ENCODE measurements at places on chromosomes 12 and 14.
A peak's percentile ranks its signal among the peaks of the same experiment; 100 is the strongest.

DNA sequence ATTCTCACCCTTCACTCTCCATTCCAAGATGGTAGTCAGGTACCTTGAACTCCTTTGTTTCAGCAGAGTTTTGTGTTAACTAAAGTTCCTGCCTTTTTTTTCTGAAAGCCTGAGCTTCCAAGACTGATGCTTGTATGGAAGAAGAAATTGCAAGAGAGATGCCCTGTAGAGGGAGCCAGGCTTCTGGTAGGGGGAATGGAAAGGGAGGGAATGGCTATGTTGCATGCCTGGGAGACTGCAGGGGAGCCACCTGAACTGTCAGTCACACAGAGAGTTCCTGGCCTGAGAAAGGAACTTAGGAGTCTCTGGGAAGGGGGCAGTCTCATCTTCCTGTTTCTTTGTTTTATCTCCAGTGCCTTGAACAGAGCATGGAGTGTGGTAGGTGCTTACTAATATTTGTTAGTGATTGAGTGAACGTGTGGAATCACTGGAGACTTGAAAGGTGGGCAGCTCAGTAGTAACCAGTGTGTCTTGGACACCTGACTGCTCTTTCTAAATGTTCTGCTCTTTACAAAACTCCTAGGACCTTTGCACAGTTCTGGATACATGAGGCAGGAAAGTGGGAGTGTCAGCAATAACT is 132.2 kb downstream of the ANO4 start:
- DNase-seq, result no peak

DNA sequence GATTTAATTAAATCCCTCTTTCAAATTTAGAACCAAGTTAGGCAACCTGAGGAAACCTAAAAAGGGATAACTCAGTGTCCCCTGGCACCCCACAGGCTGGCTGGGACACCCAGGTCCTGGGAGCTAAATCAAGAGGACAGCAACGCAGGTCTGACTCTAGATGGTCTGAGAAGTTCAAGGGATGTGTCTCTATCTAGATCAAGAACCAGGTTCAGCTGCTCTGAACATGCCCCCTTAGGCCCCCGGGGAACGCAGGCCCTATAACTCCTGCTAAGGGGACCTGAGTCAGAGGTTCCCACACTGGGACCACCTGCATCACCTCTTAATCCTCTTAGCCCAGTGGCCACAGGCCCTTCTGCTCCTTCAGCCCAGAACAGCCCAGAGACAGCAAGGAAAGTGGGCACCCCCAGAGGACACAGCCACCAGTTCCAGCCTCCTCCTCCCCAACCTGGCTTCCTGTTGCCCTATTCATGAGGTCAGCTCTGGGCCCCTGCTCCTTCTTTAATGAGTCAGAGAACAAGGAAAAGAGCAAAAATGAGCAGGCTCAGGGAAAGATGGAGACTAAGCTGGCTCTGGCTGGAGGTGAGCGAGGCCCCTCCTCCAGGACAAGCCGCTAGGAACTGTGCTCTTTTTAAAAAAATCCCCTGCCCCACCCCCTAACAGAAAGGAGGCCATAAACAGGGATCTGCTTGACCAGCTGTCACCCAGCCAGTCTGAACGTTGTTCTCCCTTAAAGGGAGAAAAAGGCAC is 10.8 kb downstream of the PITPNM2 start:
- DNase-seq, result no peak

- DNase-seq, result no peak
Measured at GRCh38 chr12:77229640-77230442, 164.5 kb upstream of the E2F7 start.

GRCh38 chr12:55610598-55610997 is 26.1 kb upstream of the OR10P1 start:
- DNase-seq, result no peak

DNA sequence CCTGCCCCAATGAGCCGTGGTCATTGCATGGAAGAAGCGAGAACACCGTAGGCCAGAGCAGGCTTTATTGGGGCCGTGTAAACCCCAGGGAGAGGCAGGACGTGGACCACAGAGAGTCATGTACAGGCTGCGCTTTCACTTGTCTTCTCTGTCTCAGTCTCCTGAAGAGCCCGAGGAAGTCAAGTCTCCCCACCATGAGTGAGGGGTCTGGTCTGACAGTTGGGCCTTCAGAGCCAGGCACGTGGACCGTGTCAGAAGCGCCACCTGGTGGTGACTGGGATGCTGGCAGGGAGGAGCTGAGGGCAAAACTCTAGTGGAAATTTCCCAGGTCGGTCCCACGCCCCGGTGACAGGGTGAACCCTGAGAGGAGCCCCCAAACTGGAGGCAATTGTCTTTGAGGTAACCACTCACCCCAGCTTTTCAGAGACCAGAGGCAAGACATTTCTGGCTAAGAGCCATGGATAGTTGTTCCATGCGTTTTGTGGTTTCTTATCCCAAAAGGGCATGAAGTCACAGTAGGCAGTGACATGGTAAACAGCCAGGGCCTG is 17.4 kb downstream of the RPS6KL1 start:
- DNase-seq, result no peak

DNA sequence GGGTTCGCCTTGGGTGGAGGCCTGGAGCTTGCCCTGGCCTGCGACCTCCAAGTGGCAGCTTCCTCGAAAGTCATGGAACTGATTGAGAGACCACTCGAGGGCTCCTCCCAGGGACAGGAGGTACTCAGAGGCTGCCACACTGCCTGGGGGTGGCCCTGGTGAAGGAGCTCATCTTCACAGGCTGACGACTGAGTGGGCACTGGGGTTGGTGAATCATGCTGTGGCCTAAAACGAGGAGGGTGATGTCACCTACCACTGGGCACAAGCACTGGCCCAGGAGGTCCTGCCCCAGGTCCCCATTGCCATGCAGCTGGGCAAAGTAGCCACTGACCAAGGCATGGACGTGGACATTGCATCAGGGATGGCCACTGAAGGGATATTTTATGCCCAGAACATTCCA is 32.1 kb downstream of the ITPR2 start:
- no peak for DNase-seq

DNA sequence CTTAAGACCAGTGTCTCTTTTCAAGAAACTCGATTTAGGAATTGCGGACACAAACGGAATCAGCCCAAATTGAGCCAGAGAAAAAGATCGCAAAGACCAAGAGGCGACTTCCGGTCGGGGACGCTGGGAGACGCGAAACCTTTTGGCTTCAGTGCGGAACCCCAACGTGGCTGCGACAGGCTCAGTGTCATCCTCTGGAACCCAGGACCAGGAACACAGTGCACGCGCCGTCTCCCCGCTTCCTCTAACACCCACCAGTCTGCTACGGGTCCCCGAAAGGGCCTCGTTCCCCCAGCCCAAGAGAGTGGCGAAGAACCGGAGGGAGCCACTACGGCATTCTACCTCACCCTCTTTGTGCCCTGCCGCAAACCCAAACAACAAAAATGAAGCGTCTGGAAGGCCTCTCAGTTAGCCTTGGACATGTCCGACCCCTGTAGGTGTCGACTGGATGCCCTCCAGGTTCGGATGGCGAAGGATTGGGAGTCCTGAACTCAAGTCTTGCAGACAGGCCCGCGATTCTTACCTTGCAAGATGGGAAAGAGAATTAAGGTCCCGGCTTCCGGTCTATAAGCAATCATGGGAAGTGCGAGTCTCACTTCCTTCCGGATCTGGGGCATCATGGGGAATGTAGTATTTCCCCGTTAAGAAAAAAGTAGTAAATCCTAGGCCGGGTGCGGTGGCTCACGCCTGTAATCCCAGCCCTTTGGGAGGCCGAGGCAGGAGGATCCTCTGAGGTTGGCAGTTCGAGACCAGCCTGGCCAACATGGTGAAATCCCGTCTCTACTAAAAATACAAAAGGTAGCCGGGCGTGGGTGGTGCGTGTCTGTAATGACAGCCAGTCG is at the start of gene RPL6:
Gene RPL6, minus strand, starts transcription at position 542 of the 842 bp plus-strand sequence. CDS start 949 bp downstream, outside the sequence.
- peak; percentile 70 for DNase-seq

- no peak for DNase-seq
Measured at GRCh38 chr12:53219292-53219955, 12.4 kb upstream of the ITGB7 start.

DNA sequence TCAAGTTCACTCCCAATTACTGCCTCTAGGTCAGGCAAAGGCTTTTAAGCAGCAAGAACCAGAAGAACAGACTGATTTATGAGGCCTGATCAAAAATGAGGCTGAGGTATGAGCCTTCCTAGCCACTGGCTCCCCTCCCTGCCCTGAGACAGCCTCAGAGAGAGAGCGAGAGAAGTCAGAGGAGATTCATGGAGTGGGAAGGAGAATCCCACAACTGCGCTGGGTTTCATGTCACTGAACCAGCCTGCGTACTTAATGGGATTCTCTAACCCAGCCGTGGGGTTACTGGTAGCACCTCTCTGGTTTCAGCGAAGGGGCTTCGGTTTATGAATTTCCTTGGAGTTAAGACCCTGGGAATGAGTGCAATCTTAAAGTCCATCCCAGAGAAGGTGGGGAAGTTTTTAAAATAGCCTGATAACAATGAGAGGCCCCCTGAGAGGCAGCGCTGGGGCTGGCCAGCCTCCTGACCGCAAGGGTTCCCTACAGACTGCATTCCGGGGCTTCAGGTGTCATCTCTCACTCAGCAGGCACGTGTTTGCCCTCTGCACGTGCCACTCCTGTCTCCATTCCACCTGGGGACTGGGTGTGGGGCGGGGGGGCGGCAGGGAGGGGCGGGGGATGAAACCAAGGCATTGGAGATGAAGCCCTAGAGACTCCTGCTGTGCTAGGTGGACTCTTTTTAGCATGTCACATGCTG is 6.1 kb upstream of the GPRC5A start:
- DNase-seq, result no peak

- DNase-seq, result no peak
Measured at GRCh38 chr12:2794191-2794735, 507 bp upstream of the FKBP4 start.

- no peak for DNase-seq
Measured at GRCh38 chr14:32820682-32821081, 118.0 kb upstream of the NPAS3 start.

- DNase-seq, result no peak
Measured at GRCh38 chr14:78840898-78841297, 670.7 kb downstream of the NRXN3 start.

DNA sequence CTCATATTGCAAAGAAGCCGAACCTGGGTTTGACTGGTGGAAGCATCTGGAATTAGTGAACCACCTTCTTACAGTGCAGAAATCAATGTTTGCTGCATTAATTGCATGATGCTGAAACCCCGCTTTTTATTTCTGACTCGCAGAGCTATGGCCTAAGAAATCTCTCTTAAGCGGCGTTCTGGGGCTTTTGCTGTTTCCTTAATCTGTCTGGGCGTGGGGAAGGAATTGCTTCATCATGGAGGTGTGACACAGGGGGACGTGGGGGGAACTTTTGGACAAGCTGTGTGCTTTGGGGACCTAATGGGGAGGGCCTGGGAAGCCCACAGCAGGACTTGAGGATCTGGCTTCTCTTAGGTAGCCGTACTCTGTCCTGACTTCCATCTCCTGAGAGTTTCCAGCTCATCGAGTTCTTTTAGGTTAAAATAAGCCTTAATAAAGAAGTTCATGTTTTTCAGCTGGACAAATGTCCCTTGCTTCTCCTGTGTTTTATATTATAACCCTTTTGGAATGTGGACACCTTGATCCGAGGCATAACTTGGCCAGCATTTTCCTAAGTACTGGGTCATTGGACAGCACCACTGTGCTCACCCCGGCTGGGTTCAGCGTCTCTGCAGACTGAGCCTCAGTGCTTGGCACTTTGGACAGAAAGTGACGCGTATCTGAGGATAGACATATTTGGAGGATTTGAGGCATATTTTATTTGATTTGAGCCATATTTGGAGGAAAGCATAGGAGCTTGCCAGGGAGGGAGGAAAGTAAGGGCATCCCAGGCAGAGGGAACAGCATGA is 192.1 kb upstream of the MYL2 start:
- DNase-seq, result no peak

DNA sequence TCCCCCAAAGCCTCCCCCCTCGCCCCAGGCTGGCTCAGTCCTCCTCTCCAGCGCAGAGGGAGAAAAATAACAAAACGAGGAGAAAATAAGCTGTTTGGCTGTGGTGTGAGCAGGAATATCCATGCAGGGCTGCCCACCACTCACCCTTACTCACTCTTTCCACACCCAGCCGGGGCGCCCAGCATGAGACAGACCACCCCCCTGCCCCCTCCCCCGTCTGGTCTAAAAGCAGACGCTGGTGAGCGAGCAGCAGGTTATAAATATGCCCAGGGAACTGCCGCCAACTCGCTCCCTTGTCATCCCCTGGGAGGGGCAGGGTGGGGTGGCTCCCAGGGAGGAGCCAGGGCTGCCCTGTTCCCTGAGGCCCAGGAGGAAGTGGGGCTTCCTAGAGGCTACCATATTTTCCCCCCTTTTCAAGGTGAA is 7.4 kb downstream of the WNT1 start:
- no peak for DNase-seq

DNA sequence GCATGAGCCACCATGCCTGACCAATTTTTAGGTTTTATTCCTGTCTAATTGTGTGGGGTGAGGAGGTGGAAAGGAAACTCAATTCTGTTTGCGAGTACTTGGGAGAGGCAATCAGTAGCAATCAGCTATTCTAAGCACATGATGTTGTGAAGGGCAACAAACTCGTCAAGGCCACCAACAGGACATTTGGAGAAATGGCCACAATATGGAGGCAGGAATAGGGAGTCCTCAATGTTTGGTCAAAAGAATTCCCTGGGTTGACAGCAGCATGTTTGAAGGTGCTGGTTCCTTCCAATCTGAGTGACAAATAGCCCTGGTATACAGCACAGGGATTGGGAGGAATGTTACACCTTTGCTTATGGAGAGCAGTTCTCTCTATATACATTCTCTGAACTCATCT is 32.7 kb upstream of the USP44 start:
- DNase-seq, result no peak

GRCh38 chr14:96095058-96095457 is 55.9 kb downstream of the C14orf132 start:
- no peak for DNase-seq

DNA sequence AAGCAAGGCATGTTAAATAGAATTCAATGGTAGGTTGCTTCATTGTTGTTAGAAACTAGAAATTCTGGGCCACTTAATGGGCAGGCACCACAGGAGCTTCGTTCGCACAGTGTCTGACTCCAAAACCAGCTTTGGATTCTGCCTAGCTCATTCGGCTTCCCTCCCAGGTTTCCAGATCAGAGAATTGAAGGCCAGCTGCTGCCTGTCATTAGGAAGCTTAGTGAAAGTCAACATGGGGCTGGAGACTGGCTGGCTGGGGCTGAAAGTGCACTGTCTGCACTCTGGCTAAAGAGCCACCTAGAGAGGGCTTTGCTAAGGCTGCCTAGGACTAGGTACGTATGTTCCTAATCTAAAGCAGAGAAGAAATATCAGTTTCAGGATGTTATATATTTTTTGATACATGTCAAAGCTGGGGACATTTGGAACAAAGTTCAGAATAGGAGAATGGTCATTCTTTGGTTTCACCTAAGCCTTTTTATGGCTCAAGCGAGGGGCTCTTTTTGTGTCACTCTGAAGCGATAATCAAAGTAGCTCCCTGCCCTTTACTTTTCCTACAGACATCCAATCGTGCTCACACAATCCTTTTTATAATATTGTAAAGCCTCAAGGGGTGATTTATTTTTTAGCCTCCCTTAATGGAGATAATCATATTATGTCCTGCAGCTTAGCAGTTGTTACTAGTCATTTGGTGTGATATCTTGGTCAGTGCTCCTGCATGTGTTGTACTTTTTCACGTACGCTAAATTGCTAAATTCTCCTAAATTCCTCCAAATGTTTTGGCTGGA is 238.5 kb upstream of the NAV3 start:
- DNase-seq, result no peak

- no peak for DNase-seq
Measured at GRCh38 chr14:31955936-31956579, 121.0 kb upstream of the ARHGAP5 start.

All from AG04449 (cell line).